NCI-H2107 (cell line): ENCODE measurements at places on chromosomes 3 and 15.

DNA sequence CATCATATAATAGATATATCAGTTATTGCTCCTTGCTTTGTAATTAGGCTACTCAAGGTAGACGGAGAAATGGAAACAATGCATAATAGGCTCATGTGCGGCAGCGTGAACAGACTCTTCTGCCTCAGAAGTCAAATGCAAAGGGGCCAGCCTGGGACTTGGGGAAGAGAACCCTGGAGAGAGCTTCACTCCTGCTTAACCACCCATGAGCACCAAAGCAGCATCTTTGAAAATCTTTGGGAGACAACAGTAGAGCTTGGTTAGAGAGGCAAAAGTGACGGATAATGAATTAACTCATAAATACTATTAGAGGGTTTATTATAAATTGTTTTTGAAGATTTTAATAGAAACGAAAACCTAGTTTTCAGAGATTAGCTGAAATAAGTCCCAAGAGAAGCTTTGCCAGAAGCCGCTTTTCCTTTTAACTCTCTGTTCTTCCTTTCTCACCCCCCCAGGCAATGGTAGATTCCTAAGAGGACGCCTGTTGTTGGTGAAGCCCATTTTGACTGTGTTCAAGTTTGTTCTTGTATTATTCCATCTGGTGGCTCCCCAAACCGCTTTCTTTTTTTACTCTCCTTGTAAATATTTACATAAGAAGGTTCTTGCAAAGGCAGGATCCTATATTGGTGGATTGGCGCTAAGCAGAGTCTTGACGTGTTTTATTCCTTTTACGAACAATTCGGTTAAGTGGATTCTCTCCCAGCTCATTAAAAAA is 196.0 kb upstream of the TPRG1 start:
- peak; percentile 58 for DNase-seq

DNA sequence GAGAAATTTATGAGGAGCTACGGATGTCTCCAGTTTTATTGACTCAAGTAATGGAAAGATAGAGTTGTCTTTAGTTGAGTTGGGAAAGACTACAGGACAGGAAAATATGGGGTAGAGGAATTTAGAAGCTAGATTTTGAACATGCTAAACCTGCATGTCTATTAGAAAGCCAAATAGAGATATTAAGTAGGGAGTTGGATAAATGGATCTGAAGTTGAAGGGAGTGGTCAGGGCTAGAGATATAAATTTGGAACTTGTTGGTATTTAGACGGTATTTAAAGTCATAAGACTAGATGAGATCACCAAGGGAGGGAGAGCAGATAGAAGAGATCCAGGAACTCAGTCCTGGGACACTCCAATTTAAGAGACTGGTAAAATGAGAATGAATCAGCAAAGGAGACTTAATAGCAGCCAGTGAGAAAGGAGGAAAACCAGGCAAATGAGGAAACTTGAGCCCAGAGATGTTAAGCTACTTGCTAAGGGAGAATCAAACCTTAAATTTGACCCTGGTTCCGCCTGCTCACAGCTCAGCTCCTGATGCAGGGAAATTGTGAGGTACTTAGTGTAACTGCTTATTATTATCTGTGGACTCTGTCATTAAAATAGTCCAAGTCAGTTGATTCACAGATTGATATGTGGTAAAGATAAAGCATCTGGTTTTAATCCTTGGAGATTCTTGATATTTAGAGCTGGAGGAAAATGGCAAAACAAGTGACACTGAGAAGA is 35.8 kb downstream of the ABI3BP start:
- no peak for DNase-seq

- DNase-seq: no peak
These were observed 240.1 kb downstream of the NTRK3 start for GRCh38 chr15:88016406-88016805.

GRCh38 chr3:43769885-43770425 is 79.2 kb downstream of the ABHD5 start:
- DNase-seq: no peak

DNA sequence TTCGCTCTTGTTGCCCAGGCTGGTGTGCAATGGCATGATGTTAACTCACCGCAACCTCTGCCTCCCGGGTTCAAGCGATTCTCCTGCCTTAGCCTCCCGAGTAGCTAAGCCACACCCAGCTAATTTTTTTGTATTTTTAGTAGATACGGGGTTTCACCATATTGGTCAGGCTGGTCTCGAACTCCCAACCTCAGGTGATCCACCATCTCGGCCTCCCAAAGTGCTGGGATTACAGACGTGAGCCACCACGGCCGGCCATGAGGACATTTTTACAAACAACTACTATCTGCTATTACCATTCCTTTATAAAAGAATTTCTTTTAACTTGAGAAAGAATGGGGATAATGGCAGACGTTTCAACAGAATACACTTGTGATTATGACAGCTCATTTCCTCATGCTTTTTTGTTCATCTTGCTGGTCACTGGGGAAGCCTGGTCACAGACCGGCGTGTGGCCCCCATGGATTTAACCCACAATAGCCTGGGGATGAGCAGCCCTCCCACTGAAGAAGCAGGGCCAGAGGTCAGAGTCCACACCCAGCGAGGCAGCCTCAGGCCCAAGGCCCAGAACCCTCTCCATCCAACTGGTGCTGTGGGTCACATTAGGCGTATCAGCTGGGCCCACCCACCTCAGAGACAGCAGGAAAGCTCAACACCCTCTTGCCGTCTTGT is 112.0 kb downstream of the LIPC start:
- DNase-seq: no peak

GRCh38 chr3:190825386-190826016 is 37.0 kb downstream of the GMNC start:
- DNase-seq: no peak

DNA sequence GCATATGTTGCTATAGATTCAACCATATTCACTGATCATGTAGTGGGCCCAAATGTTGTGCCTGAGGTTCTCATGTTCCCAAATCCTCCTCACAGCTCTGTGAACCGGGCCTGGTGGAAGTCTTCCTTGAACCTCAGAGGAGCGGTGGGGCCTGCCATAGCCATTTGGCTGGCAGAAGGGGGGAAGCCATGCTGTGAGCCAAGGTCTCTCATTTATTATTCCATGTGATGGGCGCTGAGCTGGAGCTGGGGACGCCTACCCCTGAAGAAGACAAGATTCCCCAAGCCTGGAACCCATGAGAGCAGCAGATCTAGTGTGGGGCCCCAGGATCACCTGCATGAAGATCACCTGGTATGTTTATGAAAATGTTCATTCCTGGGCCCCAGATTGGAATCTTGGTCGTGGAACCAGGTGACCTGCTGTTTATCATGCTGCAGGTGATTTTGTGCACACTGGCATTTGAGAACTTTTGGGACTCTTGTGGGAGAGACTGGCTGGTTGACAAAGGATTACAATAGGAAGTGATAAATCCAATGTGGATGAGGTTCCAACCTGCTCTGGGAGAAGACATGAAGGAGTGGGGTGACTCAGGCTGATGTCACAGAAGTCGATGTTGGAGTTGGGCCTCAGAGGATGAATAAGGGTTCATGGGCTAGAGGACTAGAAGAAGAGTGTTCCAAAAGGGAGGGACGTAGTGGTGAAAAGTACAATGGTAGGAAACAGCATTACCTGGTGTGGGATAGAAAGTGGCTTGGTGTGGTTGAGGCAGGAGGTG is 102.1 kb downstream of the ASB7 start:
- DNase-seq: no peak

DNA sequence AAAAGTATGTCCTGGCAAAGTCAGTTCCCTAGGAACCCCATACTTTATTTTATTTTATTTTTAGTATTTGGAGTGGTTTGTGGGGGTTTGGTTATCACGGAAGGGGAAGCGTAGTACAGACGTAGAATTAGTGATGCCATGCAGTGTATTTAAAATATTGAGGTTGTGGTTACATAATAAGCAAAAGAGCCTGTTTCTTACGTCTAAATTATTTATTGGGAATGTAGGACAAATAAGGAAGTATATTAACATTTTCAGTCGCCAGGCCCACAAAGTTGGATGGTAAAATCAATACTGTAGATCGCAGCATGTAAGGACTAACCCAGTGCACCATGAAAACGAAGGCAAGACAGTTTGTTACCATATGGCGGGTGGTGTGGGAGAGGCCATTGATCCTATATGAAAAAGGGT is 558 bp downstream of the DTWD1 start:
- DNase-seq: no peak

DNA sequence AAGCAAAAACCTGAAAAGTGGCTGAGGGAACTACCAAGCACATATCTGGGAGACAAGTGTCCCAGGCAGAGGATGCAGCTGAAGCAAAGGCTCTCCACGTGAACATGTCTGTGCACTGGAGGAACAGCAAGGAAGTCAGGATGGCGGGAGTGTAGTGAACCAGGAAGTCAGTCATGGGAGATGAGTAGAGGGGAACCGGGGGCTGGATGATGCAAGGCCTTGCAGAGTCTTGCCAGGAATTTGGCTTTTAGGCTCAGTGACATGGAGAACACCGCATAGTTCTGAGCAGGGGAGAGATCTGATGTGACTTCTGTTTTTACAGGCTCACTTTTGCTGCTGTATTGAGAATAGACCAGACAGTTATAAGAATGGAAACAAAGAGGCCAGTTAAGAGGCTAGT is 19.0 kb downstream of the C2CD4A start:
- no peak for DNase-seq

DNA sequence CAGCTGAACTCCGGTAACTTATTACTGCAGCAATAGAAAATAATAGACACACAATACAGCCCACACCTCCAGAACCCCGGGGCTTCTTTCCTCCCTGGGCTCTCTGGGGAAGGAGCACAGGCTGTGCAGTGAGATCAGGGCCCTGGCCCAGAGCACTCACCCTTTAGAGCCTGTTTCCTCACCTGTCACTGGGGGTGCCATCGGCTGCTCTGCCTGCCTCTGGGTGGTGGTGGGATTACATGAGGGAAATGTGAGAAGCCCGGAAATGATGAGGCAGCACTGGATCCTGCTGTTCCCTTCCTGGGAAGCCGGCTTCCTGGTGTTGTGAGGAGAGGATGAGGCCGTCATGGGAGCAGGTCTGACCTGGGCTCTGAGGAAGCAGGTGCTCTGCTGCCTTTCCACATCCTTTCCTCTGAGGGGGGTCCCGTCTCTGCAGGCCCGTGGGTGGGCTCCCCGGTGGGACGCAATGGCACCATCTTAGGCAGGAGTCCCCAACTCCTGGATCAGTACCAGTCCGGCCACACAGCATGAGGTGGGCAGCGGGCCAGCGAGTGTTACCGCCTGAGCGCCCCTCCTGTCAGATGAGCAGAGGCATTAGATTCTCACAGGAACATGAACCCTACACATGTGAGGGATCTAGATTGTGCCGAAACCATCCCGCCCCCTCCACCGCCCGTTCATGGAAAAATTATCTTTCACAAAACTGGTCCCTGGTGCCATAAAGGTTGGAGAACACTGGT is 220.9 kb upstream of the CTDSPL start:
- no peak for DNase-seq

DNA sequence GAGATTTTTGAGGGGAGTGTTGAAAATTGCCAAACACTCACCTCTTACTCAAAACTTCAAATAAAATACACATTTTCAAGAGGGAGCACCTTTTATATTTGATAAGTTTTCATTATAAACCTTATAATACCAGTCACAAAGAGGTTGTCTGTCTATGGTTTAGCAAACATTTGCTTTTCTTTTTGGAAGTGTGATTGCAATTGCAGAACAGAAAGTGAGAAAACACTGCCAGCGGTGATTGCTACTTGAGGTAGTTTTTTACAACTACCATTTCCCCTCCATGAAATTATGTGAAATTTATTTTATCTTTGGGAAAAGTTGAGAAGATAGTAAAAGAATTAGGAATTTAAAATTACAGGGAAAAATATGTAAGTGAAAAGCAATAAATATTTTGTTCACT is 20.1 kb downstream of the DIPK2A start:
- no peak for DNase-seq

- DNase-seq: no peak
These were observed 5.3 kb upstream of the VIPR1 start for GRCh38 chr3:42497009-42497731.

DNA sequence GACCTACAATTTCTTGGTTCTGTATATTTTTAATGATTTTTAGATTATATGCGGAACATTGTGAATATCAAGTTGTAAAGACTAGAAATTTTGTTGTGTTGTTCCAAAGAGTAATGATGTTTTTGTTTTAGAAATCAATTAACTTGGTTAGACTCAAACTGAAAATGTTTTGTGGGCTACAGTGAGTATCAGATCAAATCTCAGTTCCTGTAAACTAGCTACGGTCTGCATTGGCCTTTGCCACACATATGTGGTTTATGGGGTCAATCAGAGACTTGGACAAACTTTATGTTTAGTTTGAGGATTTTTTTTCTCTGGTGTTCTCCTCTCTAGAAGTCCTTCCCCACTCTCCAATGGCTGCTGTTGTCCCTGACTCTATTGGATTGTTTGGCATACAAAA is 308.0 kb upstream of the THRB start:
- no peak for DNase-seq

GRCh38 chr3:33037471-33037870 is 59.5 kb downstream of the GLB1 start:
- no peak for DNase-seq

DNA sequence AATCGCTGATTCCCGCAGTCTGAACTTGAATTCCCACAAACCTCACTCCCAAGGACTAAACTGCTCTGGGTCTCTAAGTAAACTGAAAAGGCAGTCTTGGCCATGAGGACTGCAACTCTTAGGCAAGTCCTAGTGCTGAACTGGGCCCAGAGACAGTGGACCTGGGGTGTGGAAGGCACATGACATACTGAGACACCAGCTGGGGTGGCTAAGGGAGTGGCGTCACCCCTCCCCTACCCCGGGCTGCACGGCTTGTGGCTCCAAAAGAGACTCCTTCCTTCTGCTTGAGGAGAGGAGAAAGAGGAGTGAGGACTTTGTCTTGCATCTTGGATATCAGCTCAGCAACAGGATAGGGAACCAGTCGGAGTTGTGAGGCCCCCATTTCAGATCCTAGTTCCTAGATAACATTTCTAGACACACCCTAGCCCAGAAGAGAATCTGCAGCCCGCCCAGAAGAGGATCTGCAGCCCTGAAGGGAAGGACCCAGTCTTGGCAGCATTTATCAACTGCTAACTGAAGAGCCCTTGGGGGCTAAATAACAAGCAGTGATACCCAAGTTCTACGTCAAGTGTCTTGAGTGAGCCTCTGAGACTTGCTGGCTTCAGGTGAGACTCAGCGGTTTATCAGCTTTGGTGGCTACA is 110.7 kb upstream of the C3orf80 start:
- no peak for DNase-seq

DNA sequence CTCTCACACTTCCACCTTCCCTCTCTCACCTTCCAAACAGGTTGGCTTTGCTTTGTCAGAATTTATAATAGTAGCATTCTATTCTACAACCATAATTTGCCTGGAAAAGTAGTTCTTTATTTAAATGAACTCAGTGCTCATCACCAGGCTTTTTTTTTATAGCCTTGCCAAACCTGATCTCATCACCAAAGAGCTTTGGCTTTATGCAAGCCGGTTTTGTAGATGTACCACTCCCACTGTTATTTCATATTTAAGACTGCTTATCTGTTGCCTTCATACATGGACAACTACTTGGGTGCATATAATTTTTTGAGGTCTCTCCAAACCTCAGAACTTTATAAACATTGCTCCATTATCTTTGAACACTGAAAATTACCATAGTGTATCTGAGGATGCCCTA is 246.1 kb upstream of the PPP2R3A start:
- no peak for DNase-seq

GRCh38 chr3:72100601-72101187 is 315.7 kb upstream of the PROK2 start:
- no peak for DNase-seq
